A549 treated with dexamethasone at 1 μM for 4 hours (cell line): ENCODE measurements at places on chromosomes 4 and X. TPM values are rescaled to one million over a fixed set of nuclear protein-coding genes. Genes with fewer than 3 reads are reported as not detected.

The CAPN6 gene
- total RNA-seq = 0.02 TPM in 1 of 5 replicates, not detected in the others

The ARHGAP10 gene
- total RNA-seq = 14.0 to 15.9 TPM (median 15.3 TPM) in 5 replicates

The CLIC2 gene
- 0.04 to 0.19 TPM (median 0.09 TPM) in 4 of 5 replicates, not detected in the other for total RNA-seq

The RBM46 gene
- total RNA-seq = not detected in 5 replicates

The PFKFB1 gene
- 0.07 to 0.15 TPM (median 0.10 TPM) in 3 of 5 replicates, not detected in the others for total RNA-seq

The BRS3 gene
- total RNA-seq = not detected in 5 replicates

The ABLIM2 gene
- total RNA-seq = 5.3 to 11.5 TPM (median 7.6 TPM) in 5 replicates

The MUC7 gene
- total RNA-seq = not detected in 5 replicates

The ACTRT1 gene
- not detected in 5 replicates for total RNA-seq

The XK gene
- total RNA-seq = 0.35 to 0.43 TPM (median 0.42 TPM) in 5 replicates

The C4orf51 gene
- not detected in 5 replicates for total RNA-seq

The CYSLTR1 gene
- not detected in 5 replicates for total RNA-seq

The SCLT1 gene
- total RNA-seq = 4.4 to 6.3 TPM (median 5.2 TPM) in 5 replicates

The SLC10A7 gene
- 1.8 to 2.8 TPM (median 2.3 TPM) in 5 replicates for total RNA-seq

The XAGE1A gene
- 21.1 to 62.0 TPM (median 33.5 TPM) in 5 replicates for total RNA-seq

The BMP2K gene
- 9.3 to 14.4 TPM (median 14.1 TPM) in 5 replicates for total RNA-seq

The SLIT2 gene
- total RNA-seq = 0.02 to 0.05 TPM (median 0.02 TPM) in 5 replicates

The SLITRK4 gene
- total RNA-seq = 0.01 TPM in 1 of 5 replicates, not detected in the others

The SOWAHB gene
- total RNA-seq = 0.02 to 0.06 TPM (median 0.04 TPM) in 4 of 5 replicates, not detected in the other

The AMMECR1 gene
- total RNA-seq = 7.5 to 9.0 TPM (median 8.3 TPM) in 5 replicates

The POF1B gene
- 2.0 to 3.0 TPM (median 2.4 TPM) in 5 replicates for total RNA-seq

The GAGE12J gene
- not detected in 5 replicates for total RNA-seq

The UBE2D3 gene
- total RNA-seq = 204 to 257 TPM (median 243 TPM) in 5 replicates

The MAGEA9B gene
- not detected in 5 replicates for total RNA-seq

The MOSPD2 gene
- 8.2 to 11.0 TPM (median 8.7 TPM) in 5 replicates for total RNA-seq

The PAGE4 gene
- total RNA-seq = not detected in 5 replicates

The RTL3 gene
- 0.09 to 0.16 TPM (median 0.11 TPM) in 5 replicates for total RNA-seq

The TRIML1 gene
- not detected in 5 replicates for total RNA-seq

The SLC6A14 gene
- total RNA-seq = 0.12 TPM in 1 of 5 replicates, not detected in the others

The HSPA4L gene
- total RNA-seq = 6.2 to 7.8 TPM (median 7.3 TPM) in 5 replicates

The TKTL2 gene
- not detected in 5 replicates for total RNA-seq

The C4orf46 gene
- total RNA-seq = 6.9 to 10.5 TPM (median 8.6 TPM) in 5 replicates

The FTHL17 gene
- not detected in 5 replicates for total RNA-seq

The TNIP3 gene
- 0.07 to 0.43 TPM (median 0.24 TPM) in 5 replicates for total RNA-seq

The EMCN gene
- not detected in 5 replicates for total RNA-seq

The MAGEC2 gene
- not detected in 5 replicates for total RNA-seq

The MAGEA8 gene
- total RNA-seq = not detected in 5 replicates

The IL3RA gene
- total RNA-seq = 0.09 to 0.44 TPM (median 0.20 TPM) in 5 replicates

The PRAF2 gene
- 35.0 to 53.0 TPM (median 49.4 TPM) in 5 replicates for total RNA-seq

The CFAP47 gene
- 0.01 to 0.02 TPM in 2 of 5 replicates, not detected in the others for total RNA-seq

The MSN gene
- total RNA-seq = 262 to 338 TPM (median 322 TPM) in 5 replicates

The KLB gene
- 0.06 to 0.27 TPM (median 0.16 TPM) in 5 replicates for total RNA-seq

The CSAG3 gene
- total RNA-seq = not detected in 5 replicates

The SYP gene
- total RNA-seq = 1.8 to 3.2 TPM (median 2.4 TPM) in 5 replicates

The PNMA3 gene
- total RNA-seq = 0.16 to 0.26 TPM (median 0.20 TPM) in 5 replicates

The KLKB1 gene
- total RNA-seq = 0.05 TPM in 1 of 5 replicates, not detected in the others

The MAGEE1 gene
- 3.4 to 4.8 TPM (median 4.1 TPM) in 5 replicates for total RNA-seq

The UGT2B11 gene
- total RNA-seq = 0.04 to 0.11 TPM (median 0.07 TPM) in 4 of 5 replicates, not detected in the other

The HAND2 gene
- total RNA-seq = 0.49 to 0.79 TPM (median 0.55 TPM) in 5 replicates

The LDB2 gene
- not detected in 5 replicates for total RNA-seq

The SPANXN4 gene
- total RNA-seq = not detected in 5 replicates
